Upper lobe of right lung (tissue), 1 donor: ENCODE measurements at places on chromosomes 1 and 21.

- DNase-seq: no peak
Observed at GRCh38 chr1:179871940-179872339, 5.7 kb downstream of the TOR1AIP2 start.

DNA sequence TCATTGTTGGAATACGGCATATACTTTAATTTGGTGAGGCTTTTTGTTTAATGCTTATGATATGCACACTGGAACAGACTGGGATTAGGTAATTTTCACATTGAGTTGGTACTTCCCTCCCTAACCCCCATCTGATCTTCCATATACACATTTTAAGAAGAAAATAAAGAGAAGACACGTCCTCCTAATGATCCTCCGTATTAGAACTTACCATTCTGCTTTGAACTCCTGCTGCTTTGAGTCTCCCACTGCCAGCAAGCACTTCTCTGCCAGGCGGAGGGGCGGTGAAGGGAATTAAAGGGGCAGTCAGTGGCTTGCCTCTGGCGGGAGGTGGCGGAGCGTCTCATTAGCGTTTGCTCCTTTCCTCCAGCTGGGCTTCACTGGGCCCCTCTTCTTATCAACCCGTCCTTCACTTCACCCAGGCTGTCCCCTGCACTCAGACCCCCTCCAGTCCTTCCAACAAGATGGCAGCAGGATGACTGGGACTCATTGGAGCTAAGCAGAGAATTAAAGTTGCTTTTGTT lies 433.4 kb downstream of the KIF26B start:
- peak; percentile 22 for DNase-seq

DNA sequence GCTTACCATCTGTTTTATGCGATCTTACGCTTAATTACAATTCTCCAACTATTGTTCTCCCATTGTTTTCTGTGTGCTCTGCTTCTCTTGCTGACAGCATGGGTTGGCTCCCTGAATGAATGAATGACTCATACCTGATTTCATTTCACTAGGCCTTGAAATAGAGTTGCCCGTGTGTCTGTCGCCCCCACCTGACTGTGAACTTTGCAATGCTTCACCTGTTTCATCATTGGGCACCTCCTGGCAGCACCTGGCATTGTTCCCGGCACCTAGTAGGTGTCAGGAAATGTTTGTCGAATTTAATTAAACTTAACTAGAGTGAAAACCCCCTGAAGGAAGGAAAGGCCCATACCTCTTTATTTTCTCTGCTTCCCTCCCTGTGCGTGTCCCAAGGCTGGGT lies 120.5 kb upstream of the KLHDC7A start:
- DNase-seq: no peak

DNA sequence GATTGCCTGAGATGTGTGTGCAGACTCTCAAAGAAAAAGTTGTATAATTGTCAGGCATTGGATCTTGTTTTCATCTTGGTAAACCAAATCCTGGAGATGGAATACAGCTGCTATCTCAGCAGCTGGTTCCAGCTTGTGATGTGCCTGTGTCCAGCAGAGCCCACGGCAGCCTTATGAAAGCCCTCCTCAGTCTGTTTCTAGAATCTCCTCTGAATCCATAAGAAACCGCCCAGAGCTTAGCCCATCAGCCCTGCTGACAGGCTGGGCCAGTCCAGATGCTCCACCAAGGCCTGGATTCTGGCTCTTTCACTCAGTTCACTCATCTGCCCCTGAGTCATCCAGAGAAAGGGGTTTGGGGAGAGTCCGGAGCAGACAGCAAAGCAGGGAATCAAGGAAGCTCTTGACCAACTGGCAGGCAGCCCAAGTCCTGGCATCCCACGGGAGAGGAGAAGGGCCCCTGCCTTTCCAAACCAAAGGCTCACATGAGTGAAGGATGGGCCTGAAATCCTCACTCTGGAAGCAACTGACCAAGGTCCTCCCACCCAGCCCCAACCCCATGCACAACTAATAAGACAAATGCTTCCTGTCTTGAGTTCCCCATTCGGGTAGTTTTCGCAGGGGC lies 45.7 kb downstream of the NAV1 start:
- DNase-seq: peak; percentile 37
